Activated CD4-positive, alpha-beta T cell treated with anti-CD3 and anti-CD28 coated beads, Interleukin-2, amount 10 ng/mL, durations not matched to agents 7 days and 5 days (primary cell): ENCODE measurements at places on chromosomes 3 and 15. TPM values are rescaled to one million over a fixed set of nuclear protein-coding genes. Genes with fewer than 3 reads are reported as not detected.

RGMA gene
- total RNA-seq: 0.15 TPM

CFAP161 gene
- not detected for total RNA-seq

OR5K2 gene
- not detected for total RNA-seq

PPP1R14D gene
- total RNA-seq: not detected

AVEN gene
- 9.1 TPM for total RNA-seq

DUOX1 gene
- total RNA-seq: not detected

TRIM59 gene
- total RNA-seq: 58.2 TPM

ITGB5 gene
- 0.15 TPM for total RNA-seq

GPR62 gene
- not detected for total RNA-seq

TMC3 gene
- not detected for total RNA-seq

WDR82 gene
- total RNA-seq: 143 TPM

ANP32A gene
- total RNA-seq: 286 TPM

SHC4 gene
- 0.30 TPM for total RNA-seq

TMEM45A gene
- total RNA-seq: 0.15 TPM

- no peaks in the 10 kb centered on the region for H3K36me3 ChIP-seq
- H3K27me3 ChIP-seq: peaks cover 10% of the 10 kb centered on the region
- H3K4me1 ChIP-seq: no peaks in the 10 kb centered on the region
- no peak overlapping the region for H3K27ac ChIP-seq
- DNase-seq: no peak
- no peak overlapping the region for H3K4me3 ChIP-seq
These were observed 55.1 kb downstream of the MYH15 start for GRCh38 chr3:108455212-108455705.

- no peaks in the 10 kb centered on the region for H3K27me3 ChIP-seq
- no peak overlapping the region for H3K27ac ChIP-seq
- no peaks in the 10 kb centered on the region for H3K36me3 ChIP-seq
- peaks cover 2% of the 10 kb centered on the region for H3K4me1 ChIP-seq
These were observed 8.9 kb upstream of the RPS27L start for GRCh38 chr15:63166219-63166618.

DNA sequence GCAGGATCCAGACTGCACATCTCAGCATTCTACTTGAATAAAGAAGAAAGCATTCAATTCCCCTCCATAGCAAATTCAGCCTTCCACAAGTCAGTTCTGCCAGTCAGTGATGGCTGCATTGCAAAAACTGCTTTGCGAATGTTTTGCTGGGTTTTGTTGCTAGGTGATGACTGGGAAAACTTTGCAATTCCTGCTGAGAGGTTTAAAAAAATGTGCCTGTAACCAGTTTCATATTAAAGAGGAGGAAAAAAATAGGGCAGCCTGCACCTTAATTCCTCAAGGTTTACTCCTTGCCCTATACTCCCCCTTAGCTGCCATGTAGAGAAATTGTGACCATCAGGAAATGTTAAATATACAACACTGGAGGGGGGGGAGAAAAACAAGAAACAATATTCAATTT lies 225.6 kb upstream of the ATP11B start:
- H3K36me3 ChIP-seq: no peaks in the 10 kb centered on the region
- peaks cover 11% of the 10 kb centered on the region for H3K27me3 ChIP-seq
- H3K4me1 ChIP-seq: no peaks in the 10 kb centered on the region

GRCh38 chr3:45311327-45311726 lies 77.0 kb upstream of the LARS2 start:
- no peaks in the 10 kb centered on the region for H3K36me3 ChIP-seq
- H3K4me3 ChIP-seq: no peak overlapping the region
- H3K27me3 ChIP-seq: peaks cover 8% of the 10 kb centered on the region
- no peak overlapping the region for H3K27ac ChIP-seq
- H3K4me1 ChIP-seq: no peaks in the 10 kb centered on the region

- peaks cover 61% of the 10 kb centered on the region for H3K36me3 ChIP-seq
- peaks cover 17% of the 10 kb centered on the region for H3K4me1 ChIP-seq
- no peak for DNase-seq
- H3K27ac ChIP-seq: no peak overlapping the region
- no peak overlapping the region for H3K4me3 ChIP-seq
These were observed 7.5 kb downstream of the CDC25A start for GRCh38 chr3:48180531-48181253.

- no peak overlapping the region for H3K27ac ChIP-seq
- no peaks in the 10 kb centered on the region for H3K36me3 ChIP-seq
- no peak overlapping the region for H3K4me3 ChIP-seq
- DNase-seq: no peak
- H3K4me1 ChIP-seq: no peaks in the 10 kb centered on the region
These were observed 265.2 kb upstream of the GOLGA6L4 start for GRCh38 chr15:83970295-83970890.

DNA sequence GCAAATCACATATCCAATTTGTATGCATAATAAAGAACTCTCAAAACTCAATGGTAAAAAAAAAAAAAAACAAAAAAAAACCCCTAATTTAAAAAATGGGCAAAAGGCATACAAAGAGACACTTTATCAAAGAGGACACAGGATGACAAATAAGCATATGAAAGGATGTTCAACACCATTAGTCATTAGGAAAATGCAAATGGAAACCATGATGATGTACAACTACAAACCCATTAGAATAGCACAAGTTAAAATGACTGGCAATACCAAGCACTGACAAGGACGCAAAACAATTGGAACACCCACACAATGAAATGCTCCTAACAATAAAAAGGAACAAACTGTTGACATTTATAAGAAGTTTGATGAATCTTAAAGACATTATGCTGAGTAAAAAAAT lies 63.4 kb upstream of the ADAMTS17 start:
- H3K27me3 ChIP-seq: peaks cover 5% of the 10 kb centered on the region
- H3K4me1 ChIP-seq: peaks cover 3% of the 10 kb centered on the region
- no peak for DNase-seq

GRCh38 chr3:123089611-123090331 lies 22.9 kb downstream of the PDIA5 start:
- H3K36me3 ChIP-seq: peaks cover 11% of the 10 kb centered on the region
- H3K4me1 ChIP-seq: peaks cover 34% of the 10 kb centered on the region
- no peak overlapping the region for H3K4me3 ChIP-seq
- no peak for DNase-seq
- no peaks in the 10 kb centered on the region for H3K27me3 ChIP-seq
- H3K27ac ChIP-seq: no peak overlapping the region

- H3K27ac ChIP-seq: no peak overlapping the region
- no peaks in the 10 kb centered on the region for H3K36me3 ChIP-seq
- H3K4me1 ChIP-seq: no peaks in the 10 kb centered on the region
- H3K4me3 ChIP-seq: no peak overlapping the region
- no peak for DNase-seq
These were observed 269.7 kb upstream of the ATP10A start for GRCh38 chr15:26132811-26133210.

GRCh38 chr15:68592054-68592453 lies 13.3 kb downstream of the CORO2B start:
- H3K4me3 ChIP-seq: no peak overlapping the region
- H3K36me3 ChIP-seq: no peaks in the 10 kb centered on the region
- peaks cover 5% of the 10 kb centered on the region for H3K4me1 ChIP-seq
- no peak overlapping the region for H3K27ac ChIP-seq
- peaks cover 5% of the 10 kb centered on the region for H3K27me3 ChIP-seq
- no peak for DNase-seq

GRCh38 chr15:45200799-45201556 lies 13.2 kb upstream of the SHF start:
- no peak overlapping the region for H3K4me3 ChIP-seq
- peaks cover 6% of the 10 kb centered on the region for H3K27me3 ChIP-seq
- H3K36me3 ChIP-seq: no peaks in the 10 kb centered on the region
- peak; percentile 69 for DNase-seq

DNA sequence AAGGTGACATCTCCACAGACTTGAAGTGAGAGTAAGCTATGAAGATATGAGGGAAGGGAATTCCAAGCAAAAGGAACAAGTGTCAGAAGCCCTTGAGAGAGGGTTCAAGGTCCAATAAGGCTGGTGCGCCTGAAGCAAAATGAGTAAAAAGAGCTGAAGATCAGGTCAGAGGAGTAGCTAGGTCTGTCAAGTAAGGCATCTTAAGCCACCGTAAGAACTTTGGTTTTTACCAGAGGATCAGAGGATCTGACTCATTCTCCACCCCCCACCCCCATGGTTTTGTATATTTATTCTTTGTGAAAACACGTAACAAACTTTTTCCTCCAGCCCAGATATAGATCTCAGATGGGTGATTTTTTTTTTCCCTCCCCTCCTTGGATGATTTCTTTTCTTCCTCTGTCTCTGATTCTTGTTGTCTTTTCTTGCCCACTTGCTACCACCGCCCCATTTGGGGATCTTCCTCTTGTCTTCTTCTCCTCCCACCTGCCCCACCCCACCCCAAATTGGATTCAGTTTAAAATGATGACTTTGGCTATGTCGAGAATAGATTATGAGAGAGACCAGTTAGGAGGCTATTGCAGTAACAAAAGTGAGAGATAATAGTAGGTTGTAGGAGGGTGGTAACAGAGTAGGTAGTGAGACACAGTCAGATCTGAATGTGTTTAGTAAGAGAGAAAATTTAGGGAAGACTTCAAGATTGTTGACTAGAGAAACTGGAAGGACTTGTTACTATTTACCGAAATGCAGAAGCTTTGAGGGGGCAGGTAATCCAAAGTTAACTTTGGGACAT lies 6.1 kb downstream of the TRMT10C start:
- H3K4me3 ChIP-seq: no peak overlapping the region
- DNase-seq: peak; percentile 9
- peak overlapping the region; percentile 9 for H3K27ac ChIP-seq
- peaks cover 77% of the 10 kb centered on the region for H3K4me1 ChIP-seq
- peaks cover 39% of the 10 kb centered on the region for H3K36me3 ChIP-seq

- H3K27me3 ChIP-seq: no peaks in the 10 kb centered on the region
- peak overlapping the region; percentile 43 for H3K4me3 ChIP-seq
- peaks cover 29% of the 10 kb centered on the region for H3K36me3 ChIP-seq
- H3K4me1 ChIP-seq: peaks cover 42% of the 10 kb centered on the region
- DNase-seq: peak; percentile 56
These were observed 11.7 kb downstream of the PXYLP1 start for GRCh38 chr3:141243271-141243707.

GRCh38 chr15:88262064-88262463 lies 5.5 kb upstream of the NTRK3 start:
- no peak overlapping the region for H3K27ac ChIP-seq
- peaks cover 8% of the 10 kb centered on the region for H3K4me1 ChIP-seq
- no peak for DNase-seq
- H3K27me3 ChIP-seq: peaks cover 48% of the 10 kb centered on the region
- H3K36me3 ChIP-seq: no peaks in the 10 kb centered on the region

DNA sequence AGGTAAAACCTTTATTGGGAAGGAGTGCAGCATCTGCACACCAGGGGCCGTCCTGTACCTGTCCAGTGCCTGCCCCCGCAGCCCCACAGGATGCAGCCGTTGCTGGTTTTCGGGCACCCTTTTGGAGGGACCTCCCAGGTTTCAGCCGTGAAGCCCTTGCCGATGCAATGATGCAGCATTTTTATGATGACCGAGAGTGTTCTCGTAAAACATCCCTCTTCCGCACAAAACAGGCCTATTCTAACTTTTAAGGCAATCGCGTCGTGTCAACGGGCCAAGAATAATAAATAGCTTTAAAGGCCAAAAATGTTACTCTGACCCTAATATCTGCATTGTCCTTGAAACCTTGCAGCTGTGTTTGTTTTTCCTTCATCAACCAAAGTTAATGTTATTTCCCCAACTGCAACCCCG lies 126.1 kb downstream of the LRRK1 start:
- H3K4me3 ChIP-seq: no peak overlapping the region
- DNase-seq: no peak
- H3K27me3 ChIP-seq: peaks cover 13% of the 10 kb centered on the region

DNA sequence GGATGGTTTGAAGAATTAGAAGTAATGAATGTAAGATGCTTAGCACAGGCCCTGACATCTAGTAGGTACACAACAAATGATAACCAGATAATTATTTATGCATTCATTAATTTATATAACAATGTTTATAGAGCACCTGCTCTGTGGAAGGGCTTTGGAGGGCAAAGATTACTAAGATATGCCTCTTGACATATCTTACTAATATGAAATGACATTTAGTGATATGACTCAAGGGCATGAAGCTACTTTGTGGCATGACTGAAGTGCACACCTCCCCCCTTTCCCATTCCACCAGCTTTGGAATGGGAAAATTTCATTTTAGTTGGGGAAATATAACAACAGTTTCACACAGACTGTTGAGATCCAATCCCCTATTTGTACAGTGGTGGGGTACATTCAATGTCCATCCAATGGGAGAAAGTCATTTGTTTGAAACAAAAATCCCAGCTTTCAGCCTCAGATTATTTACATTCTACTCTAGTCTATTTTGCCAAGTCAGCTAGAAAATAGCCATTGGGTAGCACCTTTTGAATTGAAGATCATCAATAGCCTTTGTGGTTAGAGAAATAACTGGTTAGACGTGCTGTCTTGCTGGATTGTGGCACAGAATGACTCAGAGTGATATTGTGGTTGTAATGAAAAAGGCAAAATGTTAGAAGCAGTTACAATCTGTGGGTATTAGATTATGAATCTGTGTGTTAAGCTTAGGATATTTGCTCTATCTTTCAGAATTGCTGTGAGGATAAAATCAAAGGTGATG lies 72.9 kb downstream of the MOBP start:
- peaks cover 11% of the 10 kb centered on the region for H3K27me3 ChIP-seq
- DNase-seq: no peak
- peaks cover 6% of the 10 kb centered on the region for H3K4me1 ChIP-seq
- H3K27ac ChIP-seq: no peak overlapping the region
- H3K4me3 ChIP-seq: no peak overlapping the region

GRCh38 chr3:52874160-52874701 lies 23.1 kb downstream of the STIMATE start:
- H3K27ac ChIP-seq: no peak overlapping the region
- peaks cover 10% of the 10 kb centered on the region for H3K36me3 ChIP-seq
- no peak overlapping the region for H3K4me3 ChIP-seq
- no peak for DNase-seq

DNA sequence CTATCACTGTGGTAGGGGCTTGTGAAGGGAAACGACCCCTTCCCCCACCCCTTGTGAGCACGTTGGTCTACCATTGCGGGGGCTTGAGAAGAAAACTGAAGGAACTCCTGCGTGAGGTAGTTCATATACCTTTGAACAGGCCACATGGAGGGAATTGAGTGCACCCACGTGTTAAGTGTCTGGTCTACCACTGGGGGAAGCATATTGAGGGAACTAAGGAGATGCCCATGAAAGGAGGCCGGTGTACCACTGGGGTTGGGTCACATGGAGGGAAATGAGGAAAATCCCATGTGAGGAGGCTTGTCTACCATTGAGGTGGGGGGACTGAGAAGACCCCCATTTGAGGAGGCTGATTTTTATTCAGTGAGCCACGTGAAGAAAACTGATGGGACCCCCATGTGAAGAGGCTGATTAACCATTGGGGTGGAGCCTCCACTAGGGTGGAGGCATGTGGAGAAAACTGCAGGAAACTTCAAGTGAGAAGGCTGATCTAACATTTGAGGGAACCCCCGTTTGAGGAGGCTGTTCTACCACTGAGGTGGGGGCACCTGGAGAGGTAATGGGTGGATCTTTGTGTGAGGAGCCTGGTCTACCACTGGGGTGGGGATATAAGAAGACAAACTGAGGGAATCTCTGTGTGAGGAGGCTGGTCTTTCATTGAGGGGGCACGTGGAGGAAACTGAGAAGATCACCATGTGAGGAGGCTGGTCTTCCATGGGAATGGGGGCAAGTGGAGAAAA lies 163.2 kb downstream of the FBLN2 start:
- no peak overlapping the region for H3K4me3 ChIP-seq
- H3K27me3 ChIP-seq: no peaks in the 10 kb centered on the region
- no peaks in the 10 kb centered on the region for H3K36me3 ChIP-seq
- no peak overlapping the region for H3K27ac ChIP-seq
